ENCODE measurements at places on chromosomes 5 and 9.

GRCh38 chr5:138000102-138000723 lies 32.7 kb downstream of the FAM13B start:
- DNase-seq, result no peak

- DNase-seq, result no peak
Measured at GRCh38 chr5:159309689-159310433, 20.4 kb downstream of the IL12B start.

DNA sequence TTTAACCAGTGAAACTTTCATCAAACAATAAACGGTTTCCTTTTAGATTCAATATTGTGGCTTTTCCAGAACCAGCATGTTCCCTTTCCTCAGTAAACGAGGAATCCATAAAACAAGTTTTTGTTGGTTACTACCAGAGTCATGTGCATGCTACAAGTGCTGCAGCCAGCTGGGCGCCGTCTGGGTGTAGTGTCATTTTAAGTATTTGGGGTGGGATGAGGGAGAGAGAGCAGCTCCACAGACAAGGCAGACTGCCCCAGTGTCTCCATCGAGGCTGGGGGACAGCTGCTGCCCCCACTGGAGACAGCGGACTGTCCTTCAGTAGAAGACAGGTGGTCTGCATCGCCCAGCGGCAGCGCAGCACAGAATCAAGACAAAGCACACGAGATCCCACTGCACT lies 17.3 kb downstream of the ARPC5L start:
- no peak for DNase-seq

DNA sequence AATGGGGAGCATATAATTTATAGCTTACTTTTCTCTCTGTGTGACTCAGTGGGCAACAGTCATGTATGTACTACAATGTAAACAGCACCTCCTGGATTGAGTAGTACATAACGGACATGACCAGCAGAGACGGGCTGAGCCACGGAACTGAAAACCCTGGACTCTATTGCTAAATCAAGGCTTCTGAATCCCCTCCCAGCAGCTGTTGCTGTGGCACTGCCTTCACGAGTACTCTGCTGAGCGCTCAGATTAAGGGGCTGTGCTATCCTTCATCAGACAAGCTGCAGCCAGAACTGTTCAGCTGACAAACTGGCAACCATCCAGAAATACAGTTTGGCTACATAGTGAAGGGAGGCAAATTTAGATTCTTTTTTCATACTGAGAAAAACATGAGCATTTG lies 131.3 kb upstream of the CCDC180 start:
- DNase-seq, result no peak

GRCh38 chr5:36740259-36740898 lies 134.0 kb downstream of the SLC1A3 start:
- DNase-seq, result peak; percentile 85

GRCh38 chr9:124179196-124180071 lies 78.3 kb upstream of the NEK6 start:
- no peak for DNase-seq

All from NCI-H526 treated with DMSO at 0.1 percent for 48 hours (cell line).